Neuronal stem cell (in vitro differentiated cells): ENCODE measurements at places on chromosomes 1 and 21.

DNA sequence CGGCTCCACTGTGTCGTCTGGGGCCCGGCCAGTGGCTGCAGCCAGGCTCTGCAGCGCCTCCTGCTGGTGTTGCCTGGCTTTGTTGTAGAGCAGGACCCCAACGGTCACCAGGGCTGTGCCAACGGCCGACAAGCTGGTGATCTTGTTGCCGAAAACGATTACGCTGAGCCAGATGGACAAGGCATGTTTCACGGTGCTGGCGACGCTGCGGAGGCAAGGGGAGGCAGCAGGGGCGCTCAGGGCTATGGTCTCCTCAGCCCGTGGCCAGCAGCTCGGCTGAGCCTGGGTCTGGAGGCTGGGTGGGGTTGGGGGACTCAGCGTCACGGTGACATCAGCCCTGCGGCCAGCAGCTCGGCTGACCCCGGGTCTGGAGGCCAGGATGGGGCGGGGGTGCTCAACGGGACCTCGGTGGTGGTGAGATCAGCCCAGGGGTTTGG is 7.0 kb upstream of the CDK11B start:
- peak; percentile 11 for DNase-seq

DNA sequence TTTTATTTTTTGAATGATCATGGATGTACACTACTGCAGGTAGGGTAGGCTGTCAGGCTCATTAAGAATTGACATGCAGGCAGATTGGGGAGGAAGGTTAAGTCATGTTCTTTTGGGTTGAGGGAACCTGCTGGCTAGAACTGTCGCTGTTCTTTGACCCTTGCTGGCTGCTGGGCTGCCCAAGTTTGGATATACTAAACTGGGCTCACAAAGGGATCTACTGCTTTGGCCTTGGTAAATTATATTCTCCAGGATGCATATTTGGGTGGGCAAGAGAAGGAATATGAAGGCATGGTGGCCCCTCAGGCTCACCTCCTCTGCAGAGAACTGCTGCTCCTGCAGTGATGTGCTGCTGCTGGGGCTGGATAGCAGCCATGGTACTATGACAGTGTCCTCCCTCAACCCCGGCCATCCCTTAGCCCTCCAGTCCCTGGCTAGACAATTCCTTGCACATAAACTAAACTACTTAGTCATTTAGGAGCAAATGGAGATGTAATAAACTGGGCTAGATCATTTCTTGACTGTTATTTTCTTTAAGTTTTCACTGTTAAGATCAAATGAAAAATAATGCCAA is 6.1 kb downstream of the ATP1A1 start:
- no peak for DNase-seq

GRCh38 chr1:95124342-95124741 is 7.2 kb downstream of the TLCD4 start:
- no peak for DNase-seq

GRCh38 chr21:29939104-29939923 is 482 bp downstream of the GRIK1 start:
- DNase-seq = peak; percentile 41

GRCh38 chr1:247471445-247472016 is 13.6 kb upstream of the OR2B11 start:
- no peak for DNase-seq

DNA sequence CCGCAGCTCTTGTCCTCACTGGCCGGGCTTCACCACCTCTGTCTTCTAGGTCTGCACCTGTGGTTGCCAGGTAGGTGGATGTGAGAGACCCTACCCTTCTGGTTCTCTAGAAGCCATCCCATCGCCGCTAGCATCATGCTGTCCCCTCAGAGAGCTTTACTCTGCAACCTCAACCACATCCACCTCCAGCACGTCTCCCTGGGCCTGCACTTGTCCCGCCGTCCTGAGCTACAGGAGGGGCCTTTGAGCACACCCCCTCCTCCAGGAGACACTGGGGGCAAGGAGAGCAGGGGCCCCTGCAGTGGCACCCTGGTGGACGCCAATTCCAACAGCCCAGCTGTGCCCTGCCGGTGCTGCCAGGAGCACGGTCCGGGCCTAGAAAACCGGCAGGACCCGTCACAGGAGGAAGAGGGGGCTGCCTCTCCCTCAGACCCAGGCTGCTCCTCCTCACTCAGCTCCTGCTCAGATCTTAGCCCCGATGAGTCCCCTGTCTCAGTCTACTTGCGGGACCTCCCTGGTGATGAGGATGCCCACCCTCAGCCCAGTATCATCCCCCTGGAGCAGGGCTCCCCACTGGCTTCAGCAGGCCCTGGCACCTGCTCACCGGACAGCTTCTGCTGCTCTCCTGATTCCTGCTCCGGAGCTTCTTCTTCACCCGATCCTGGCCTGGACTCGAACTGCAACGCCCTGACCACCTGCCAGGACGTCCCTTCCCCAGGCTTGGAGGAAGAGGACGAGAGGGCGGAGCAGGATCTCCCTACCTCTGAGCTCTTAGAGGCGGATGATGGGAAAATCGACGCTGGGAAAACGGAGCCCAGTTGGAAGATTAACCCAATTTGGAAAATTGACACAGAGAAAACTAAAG is 1.2 kb downstream of the RUSC1 start:
- no peak for DNase-seq
